ENCODE measurements at places on chromosomes 11 and 22. TPM values are rescaled to one million over a fixed set of nuclear protein-coding genes. Genes with fewer than 3 reads are reported as not detected.

SYT9 gene
- 7.4 TPM for total RNA-seq

FGF4 gene
- not detected for total RNA-seq

SSH3 gene
- 52.4 TPM for total RNA-seq

CLCF1 gene
- total RNA-seq = 48.3 TPM

DNA sequence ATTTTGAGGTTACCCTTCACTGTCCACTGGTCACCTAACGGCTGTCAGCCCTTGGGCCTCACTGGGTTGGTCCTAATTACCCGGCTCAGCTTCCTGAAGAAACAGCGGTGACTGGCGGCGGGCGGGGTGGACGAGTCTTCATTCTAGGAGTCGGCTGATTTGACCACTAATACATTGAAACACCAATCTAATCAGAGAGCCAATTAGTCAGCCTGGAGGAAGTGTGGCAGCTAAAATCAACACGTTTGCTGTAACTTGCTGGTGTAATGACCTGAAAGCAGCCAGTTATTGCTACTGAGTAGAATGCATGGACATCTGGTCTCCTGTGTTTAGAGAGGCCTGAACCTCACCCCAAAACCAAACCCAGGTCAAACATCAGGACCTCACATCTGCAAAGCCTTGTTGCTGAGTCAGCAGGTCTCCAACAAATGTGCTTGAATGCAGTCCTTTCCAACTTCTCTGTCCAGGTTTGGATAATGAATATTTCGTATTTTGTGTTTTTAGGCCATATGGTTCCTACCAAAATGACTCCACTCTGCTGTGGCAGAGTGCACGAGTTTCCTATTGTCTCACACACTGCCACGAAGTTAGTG, 496.4 kb downstream of the BRD1 start:
- DNase-seq = no peak

- DNase-seq = peak; percentile 65
Observed at GRCh38 chr11:110147962-110148709, 54.9 kb downstream of the ZC3H12C start.

DNA sequence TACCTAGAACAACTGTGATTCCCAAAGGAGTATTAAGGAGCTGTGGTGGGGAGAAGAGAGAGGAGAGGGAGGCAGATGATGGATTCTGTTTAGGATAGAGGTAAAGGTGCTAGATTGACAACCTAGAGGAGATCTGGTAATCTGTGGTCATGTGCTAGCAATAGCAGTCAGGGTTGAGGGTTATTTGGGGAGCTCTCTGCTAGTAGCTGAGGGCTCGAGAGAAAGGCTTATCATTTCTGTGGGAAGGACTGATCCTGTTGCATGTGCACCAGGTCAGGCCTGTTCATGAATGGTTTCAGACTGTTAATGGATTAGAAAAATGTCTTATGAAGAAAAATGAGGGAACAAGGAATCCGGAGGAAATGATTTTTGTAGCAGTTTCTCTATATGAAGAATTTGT, 63.2 kb downstream of the MTMR3 start:
- no peak for DNase-seq

GRCh38 chr11:112856591-112856990, 104.6 kb upstream of the NCAM1 start:
- DNase-seq = no peak

GRCh38 chr22:23970201-23970641, 3.5 kb downstream of the DDTL start:
- DNase-seq = no peak

DNA sequence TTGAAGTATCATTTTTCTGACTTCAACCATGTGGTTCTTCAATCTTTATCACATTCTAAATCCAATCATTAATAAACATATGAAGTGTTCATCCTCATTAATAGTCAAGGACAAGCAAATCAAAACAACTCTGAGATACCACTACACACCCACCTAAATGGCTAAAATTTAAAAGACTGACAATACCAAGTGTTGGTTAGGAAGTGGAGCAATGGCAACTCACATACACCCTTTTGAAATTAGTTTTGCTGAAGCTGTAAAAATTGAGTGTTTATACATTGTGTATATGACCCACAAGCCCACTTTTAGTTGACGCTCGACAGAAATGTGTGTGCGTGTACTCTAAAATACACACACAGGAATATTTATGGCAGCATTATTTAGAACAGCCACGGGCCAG, 36.7 kb upstream of the LMO2 start:
- DNase-seq = no peak
